ENCODE measurements at places on chromosomes 7 and 10. TPM values are rescaled to one million over a fixed set of nuclear protein-coding genes. Genes with fewer than 3 reads are reported as not detected.

Gene CRTAC1
- total RNA-seq: not detected

DNA sequence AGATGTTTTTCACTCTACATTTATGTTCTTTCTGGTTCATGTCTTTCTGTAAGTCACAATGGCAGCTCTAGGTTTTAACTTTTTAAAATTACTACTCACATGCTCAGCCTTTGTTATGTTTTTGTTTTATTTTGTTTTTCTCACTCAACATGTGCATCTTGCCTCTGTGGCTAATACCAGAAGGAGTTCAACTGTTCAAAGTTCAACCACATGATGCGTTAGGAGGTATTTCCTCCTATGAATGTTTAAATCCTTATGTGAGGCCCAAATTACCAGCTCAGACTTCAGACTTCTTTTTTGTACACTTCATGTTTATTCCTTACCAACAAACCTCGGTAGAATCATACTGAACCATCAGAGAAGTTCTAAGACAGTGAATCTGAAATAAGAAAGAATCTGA, 151.6 kb downstream of the MALRD1 start:
- no peak for DNase-seq

GRCh38 chr10:53713431-53713830, 940.8 kb upstream of the MBL2 start:
- no peak for DNase-seq

DNA sequence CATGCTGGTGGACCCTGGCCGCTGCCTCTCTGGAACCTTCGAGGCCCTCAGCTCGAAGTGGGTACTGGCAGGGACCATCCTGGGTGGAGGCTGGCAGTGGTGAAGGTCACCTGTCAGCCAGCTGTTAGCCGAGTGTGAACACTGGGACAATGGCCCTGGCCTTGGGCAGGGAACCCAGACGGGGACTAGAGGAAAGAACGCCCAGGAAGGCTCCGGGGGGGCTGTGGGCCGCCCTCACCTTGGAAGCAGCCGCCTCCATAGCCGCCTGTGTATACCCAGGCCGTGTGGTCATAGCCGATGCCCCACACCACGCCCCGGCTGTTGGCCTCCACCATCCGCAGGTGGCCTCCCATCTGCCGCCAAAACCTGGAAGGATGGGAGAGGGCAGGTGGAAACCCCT, 17.6 kb downstream of the BHLHA15 start:
- DNase-seq: no peak

DNA sequence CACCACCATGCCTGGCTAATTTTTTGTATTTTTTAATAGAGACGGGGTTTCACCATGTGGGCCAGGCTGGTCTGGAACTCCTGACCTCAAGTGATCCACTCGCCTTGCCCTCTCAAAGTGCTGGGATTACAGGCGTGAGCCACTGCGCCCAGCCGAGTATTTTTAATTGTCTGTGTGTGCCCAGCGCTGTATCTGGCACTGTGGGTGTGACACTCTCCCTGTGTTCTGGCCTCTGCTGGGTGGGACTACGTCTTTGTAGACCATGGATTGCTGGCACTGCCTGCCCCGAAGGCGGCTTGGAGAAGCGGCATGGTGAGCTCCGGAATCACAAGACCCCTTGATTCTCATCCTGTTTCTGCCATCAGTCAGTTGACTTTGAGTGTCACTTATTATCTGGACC, 136.2 kb downstream of the CDH23 start:
- no peak for DNase-seq

DNA sequence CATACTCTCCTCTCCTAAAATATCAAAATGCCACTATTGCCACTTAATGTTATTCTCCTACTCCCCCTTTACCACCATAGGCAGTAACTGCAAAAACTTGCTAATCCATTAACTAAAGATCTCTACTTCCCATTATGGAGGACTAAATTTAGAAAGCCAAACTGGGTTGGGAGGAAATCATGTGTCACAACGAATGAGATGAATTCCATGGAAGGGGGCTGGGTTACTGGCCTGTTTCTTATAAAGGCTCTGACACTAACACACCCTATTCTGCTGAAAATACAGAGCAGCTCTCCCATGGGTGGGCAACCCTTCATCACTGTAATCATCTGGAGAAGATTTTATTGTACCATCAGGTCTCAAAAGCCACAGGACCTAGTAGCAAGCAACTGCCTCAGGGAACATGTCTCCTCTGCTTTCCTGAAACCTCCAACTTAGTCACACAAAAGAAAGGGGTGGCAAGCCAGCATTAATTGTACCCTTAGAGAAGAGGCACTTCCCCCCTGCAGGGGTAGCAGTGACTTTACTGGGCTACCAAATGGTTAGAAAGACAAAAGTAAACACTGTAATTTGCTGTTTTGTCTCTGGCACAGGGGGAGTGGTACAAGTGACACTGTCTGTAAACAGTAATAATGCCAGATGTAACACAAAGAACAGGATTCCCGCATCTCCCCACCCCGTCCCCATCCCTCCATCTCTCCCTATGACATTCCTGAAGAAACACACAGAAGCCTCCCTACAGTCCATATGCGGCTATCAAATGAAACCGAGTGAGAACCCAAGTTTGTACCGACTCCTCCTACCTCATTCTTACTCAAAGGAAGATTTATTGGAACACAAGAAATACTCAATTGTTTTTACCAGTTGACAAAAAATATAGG, 81.6 kb downstream of the ARMH3 start:
- DNase-seq: peak; percentile 36

DNA sequence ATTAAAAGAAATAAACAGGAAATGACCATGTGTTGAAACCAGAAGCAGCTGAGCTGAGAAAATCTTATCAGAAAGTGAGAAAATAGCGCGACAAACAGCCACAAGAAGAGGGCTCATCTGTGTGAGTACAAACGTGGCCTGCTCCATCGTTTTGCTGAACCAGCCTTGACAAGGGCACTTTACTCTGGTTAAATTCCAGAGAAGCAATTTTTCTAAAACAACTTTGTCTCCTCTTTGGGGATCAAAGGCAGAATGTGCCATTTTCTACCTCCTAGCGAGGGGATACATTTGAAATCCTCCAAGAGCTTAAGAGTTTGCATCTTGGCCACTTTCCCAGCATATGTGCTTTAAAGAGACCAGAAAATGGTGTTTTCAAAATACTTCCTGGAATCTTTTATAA, 51.3 kb upstream of the VIPR2 start:
- no peak for DNase-seq
